Stimulated activated effector memory CD8-positive, alpha-beta T cell treated with anti-CD3 and anti-CD28 coated beads, Interleukin-12 subunit alpha, Interleukin-12 subunit beta, amount 100 ng/mL, for 72 hours (primary cell): ENCODE measurements at places on chromosomes 5 and 9.

DNA sequence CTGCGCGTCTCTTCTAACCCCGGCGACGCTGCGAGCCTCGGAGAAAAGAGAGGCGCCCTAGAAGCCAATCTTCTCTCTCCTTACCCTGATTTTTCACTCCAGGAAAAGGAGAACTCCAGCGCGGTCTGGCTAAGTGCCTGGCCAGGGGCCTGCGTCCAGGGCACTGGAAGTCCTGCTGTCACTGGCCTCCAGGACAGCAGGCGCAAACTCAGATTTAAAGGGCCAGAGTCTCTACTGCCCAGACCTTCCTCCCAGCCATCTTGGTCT is 553 bp upstream of the FOXB2 start:
- DNase-seq = peak; percentile 48

DNA sequence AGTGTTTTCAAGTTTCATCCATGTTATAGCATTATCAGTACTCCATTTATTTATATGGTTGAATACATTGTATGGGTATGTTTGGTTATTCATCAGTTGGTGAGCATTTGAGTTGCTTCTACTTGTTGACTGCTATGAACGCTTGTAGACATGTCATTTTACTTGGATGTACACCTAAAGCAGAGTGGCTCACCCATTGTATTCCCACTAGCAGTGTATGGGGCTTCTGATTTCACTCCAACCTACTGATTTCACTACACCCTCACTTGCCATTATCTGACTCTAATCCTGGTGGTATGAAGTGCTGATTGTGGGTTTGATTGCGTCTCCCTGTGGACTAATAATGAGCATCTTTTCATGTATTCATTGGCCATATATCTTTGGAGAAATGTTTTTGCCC is 9.5 kb downstream of the NPM1 start:
- DNase-seq = no peak

- no peak for DNase-seq
Observed at GRCh38 chr5:108557686-108558085, 175.8 kb upstream of the FBXL17 start.

DNA sequence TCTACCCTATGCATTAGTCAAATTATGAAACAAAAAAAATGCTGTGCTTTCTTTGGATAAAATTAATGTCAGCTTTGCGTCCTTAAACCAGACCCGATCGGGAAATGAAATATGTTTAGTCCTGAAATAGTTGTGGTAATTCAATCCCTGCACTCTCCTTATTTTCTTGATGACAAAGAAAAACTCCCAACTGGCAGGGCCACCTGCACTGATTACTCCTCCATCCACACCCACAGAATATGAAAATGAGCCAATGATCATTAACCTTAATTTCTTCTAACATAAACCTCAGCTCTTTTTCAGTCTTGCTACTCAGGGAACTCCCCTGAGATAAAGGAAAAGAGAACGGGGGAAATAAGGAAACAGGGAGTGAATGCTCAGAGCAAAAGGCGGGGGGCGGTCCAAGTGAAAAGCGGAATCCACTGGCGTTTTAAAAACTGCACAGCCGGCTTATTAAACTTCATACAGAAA is 245.3 kb downstream of the BNC2 start:
- DNase-seq = no peak

DNA sequence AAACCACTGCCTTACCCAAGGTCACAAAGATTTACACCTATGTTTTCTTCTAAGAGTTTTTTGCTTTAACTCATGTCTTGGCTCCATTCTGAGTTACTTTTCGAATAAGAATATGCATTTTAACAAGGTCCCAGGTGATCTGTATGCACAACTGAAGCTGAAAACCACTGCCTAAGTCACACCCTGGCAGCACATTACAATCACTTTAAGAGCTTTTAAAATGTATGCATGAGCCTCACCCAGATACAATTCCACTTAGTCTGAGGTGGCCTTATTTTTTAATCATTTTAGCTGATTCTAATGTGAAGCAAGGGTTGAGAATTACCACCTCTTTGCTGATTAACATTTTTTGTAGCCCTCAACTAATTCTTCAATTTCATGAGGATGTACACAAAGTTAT is 29.5 kb downstream of the IDNK start:
- DNase-seq = no peak

GRCh38 chr9:122096620-122097415 is 3.7 kb upstream of the TTLL11 start:
- no peak for DNase-seq

DNA sequence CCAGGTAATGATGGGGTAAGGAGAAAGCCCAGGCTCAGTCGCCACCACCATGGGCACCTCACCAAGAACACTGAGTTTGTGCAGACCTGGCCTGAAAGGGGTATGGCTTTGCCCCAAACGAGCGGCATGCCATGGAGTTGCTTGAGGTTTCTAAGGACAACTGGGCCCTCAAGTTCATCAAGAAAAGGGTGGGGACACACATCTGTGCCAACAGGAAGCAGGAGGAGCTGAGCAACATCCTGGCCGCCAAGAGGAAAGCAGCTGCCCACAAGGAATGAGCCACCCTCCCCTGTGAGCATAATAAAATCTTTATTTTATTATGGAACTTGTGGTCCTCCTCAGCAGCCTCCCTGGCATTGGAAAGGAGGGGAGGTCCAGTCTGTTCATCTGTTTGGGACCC is 23.8 kb downstream of the CD14 start:
- DNase-seq = no peak

DNA sequence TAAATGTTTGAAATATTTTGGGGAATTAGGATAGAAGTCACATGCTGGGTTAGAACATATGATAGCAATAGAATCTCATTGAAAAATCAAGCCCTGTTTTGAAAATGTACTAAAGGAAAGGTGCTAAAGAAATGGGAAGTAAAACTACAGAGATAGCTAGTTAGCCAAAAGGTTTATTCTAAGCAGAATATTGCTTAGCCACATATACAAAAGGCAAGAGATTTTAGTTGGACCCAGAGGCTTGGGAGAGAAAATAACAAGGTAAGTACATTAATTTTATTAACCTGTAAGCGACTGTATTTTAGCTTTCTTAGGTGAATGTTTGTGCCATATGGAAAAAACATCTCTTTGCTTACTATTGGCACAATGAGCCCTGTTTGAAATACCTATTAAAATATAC is 108.3 kb downstream of the RPS23 start:
- no peak for DNase-seq

- no peak for DNase-seq
Observed at GRCh38 chr5:161513942-161514341, 32.6 kb downstream of the GABRB2 start.

DNA sequence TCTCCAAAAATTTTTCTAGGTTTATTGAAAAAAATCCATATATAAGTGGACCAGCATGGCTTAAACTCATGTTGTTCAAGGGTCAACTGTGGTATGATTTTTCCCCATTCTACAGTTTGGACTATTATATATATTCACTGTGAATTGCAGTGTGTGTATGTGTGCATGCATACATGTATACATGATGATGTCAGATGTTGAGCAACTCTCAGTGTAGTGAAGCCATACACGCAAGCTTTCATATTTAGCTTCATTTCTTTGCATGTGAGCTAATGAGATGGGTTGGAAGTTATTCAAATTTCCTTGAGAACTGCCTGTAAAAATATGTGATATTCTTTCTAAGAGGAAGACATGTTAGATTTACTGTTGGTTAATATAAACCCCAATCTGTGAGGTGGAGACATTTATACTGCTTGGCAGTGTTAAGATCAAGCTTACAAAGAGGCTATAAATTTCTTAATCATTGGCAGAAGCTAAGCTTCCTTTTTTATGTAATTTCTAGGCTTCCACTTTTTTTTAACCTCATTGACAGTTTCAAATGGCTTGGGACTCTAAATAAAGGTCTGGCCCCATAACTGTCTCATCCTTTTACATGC is 134.8 kb downstream of the GABRG2 start:
- no peak for DNase-seq

DNA sequence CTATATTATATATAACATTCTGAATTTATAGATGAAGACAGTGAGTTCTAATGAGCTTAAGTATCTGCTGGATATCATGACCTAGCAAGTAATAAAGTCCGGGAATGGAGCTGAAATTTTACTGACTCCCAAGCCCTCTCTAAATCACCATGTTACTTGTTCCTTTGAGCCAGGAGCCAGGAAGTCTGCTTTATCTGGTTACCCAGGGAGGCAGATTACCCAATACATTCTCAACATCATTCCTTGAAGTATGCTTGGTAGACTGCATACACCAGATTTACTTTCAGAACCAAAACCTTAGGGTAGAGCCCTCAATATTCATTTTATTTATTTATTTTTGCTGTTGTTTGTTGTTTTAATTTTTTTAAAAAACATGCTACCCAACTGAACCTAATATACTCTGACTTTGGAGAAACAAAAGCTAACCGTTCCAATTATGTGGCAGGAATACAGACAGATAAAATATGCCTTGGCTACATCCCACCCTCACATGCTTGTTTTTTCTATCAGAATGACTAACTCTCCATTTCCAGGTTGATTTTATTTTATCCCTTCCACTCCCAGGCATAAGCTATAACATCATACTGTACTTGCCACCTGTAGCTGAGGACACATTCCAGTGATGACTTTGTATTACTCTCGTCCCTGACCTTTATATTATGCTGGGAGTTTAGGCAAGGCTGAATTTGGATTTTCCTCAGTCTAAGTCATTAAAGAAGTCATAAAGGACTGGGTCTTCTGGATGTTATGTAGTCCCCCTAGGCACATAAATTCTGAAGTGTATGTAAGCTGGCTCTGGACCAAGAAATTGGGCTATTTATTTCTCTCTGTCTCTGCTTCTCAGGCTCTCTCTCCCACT is 82.0 kb downstream of the YIPF5 start:
- no peak for DNase-seq

DNA sequence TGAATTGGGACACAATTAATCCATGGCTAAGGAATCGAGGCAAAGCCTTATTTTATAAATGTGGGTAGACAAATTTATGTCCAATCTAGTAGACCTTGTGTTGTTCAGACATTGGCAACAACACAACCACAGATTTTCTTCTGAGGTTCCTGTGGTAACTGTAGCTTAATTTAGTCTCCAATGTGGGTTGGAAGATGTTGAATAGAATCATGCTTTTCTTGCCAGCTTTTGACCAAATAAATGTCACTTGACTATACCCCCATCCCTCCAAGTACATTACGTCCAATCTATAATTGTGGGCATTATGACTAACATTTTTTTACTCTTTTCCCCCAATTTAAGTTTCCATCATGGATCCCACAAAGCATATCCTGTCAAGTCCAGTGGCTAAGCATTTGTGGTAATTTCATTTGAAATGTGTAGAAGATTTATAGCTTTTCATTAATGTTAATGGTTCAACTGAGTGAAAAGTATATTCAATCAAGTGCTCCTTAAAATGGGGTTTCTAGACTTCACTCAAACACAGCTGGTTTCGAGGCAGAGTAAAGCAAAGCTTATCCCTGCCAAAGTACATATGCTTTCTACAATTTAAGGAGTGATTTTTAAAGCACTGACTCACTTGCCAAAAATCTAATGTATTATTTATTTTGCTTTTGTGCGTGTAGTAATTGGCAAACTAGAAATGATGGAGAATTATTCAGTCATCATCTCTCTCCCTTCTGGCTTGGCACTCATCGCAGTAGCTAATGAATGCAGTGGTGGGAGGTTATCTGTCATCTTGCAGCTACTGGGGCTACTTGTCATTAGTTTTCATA is 141.8 kb downstream of the FAM174A start:
- no peak for DNase-seq

GRCh38 chr5:178113141-178113787 is at the start of gene N4BP3:
Gene N4BP3, plus strand, starts transcription at chr5:178113532. Its CDS starts 6,052 bp downstream, at chr5:178119584.
- peak; percentile 87 for DNase-seq

- DNase-seq = no peak
Observed at GRCh38 chr9:89207026-89207425, 28.4 kb upstream of the SHC3 start.

DNA sequence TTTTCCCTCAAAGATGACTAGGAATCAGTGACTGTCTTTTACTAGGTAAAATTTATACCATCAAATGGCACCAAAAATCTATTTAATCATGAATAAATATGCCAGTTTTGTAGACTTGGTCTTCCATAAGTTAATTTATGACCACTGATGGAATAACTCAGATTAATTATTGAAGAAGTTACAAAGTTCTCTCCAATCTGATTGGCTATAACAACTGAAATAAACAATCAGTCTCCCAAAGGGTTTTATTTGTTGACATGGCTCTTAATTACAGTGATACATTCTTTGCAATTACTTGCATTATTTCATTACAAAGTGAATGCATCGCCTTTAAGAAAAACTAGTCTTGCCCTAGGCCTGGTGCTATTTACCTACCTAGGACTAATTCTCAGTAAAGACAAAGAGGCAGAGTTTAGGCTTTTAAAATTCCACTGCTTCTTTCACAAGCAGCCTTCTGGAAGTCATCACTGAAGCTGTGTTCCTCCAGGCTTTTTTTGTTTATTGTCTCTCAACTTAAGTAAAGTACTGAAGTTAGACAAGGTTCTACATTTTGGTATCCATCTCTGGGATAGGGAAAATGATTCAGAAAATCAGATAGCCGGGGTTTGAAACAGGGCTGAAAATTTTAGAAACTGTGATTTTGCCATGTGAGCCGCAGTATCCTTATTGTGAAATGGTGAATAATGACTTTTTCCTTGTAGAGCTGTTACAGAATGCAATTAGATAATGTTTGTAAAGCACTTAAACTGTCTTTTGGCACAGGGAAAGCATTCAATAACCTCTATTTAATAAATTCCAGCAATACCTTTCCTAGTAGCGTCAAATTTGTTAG is 2.5 kb downstream of the STOM start:
- no peak for DNase-seq

GRCh38 chr9:111678293-111678692 is 16.9 kb downstream of the GNG10 start:
- DNase-seq = no peak

GRCh38 chr9:33446946-33447798 is at the start of gene AQP3:
Gene AQP3, minus strand, starts transcription at chr9:33447593. Its CDS starts 63 bp downstream, at chr9:33447530.
- peak; percentile 42 for DNase-seq

GRCh38 chr9:135392511-135392910 is 87.1 kb upstream of the PPP1R26 start:
- DNase-seq = no peak

GRCh38 chr9:69446496-69446895 is 121.5 kb downstream of the ENTREP1 start:
- DNase-seq = no peak

- DNase-seq = no peak
Observed at GRCh38 chr5:80092486-80093107, 57.4 kb downstream of the THBS4 start.

DNA sequence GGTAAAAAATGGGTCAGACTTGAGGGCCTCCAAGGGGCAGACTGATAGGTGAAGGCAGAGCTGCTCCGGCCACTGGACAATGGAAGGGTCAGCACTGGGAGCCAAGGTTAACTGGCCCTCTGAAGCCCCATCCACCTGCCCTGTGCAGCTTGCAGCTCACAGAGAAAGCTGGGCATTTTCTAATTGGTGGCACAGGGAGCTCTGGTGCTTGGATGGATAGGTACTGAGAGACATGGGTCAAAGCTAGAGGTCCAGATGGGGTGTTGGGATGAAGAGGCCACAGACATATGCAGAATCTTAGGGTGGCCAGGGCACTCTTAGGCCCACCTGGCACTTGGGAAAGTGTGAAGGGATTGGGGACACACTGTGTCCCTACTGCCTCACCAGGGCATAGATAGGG is 29.5 kb upstream of the SARDH start:
- DNase-seq = no peak

- DNase-seq = no peak
Observed at GRCh38 chr5:64914396-64914795, 145.7 kb downstream of the CWC27 start.

GRCh38 chr5:17227868-17228267 is 10.4 kb downstream of the BASP1 start:
- no peak for DNase-seq
